Peyer's patch (tissue), 4 donors: ENCODE measurements at places on chromosomes 7 and 10.

- DNase-seq = no peak
These were observed 18.7 kb downstream of the SLC25A13 start for GRCh38 chr7:96303105-96303685.

DNA sequence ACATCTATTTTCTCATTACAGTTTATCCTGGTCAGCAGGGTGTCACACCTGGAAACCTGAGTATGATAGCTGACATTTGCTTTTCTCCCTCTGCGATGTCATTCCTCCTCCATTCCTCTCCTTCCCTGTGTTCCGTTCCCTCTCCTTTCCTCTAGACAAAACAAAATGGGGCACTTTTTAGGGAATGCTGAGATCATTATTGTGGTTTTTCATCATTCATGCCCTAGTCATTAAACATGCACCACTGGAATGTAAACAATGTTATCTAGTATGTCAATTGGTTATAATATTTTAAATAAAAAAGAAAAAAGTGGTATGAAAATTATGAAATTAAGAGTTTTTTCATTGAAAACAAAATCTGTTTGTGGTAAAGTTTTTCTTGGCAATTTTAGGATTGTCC is 132.6 kb downstream of the MAPK8 start:
- DNase-seq = no peak

GRCh38 chr10:64175271-64175962 is 654.2 kb downstream of the REEP3 start:
- DNase-seq = no peak

- no peak for DNase-seq
These were observed 121.7 kb upstream of the SVIL start for GRCh38 chr10:29756451-29756850.

- DNase-seq = no peak
These were observed 649.1 kb downstream of the INHBA start for GRCh38 chr7:41053820-41054219.

DNA sequence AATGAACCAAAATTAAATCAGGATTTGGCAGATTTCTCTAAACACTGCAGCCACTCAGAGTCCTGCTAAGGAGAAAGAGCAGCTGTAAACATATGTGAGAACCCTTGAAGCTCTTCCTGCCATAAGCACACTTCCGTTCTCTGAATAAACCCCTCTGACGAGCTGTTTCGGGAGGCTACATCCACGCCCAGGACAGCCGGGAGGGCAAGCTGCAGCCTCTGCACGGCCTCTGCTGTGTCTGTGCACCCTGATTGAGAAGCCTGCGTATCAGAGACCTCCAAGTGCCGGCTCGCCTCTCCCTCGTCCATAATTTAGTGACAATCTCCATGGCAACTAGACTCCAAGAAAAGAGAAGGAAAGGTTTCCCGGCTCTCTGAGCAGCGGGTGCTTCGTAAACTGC is 114.4 kb downstream of the PTPRN2 start:
- DNase-seq = no peak

GRCh38 chr10:43234471-43235041 is 32.3 kb downstream of the RASGEF1A start:
- peak; percentile 35 for DNase-seq
